ENCODE measurements at places on chromosomes 1 and 21. TPM values are rescaled to one million over a fixed set of nuclear protein-coding genes. Genes with fewer than 3 reads are reported as not detected.

Gene TRPM2
- 7.8 TPM for total RNA-seq

Gene BPNT1
- total RNA-seq = 18.1 TPM

Gene AMY1C
- total RNA-seq = not detected

Gene CRYBG2
- total RNA-seq = 0.90 TPM

Gene LIN28A
- not detected for total RNA-seq

Gene ADAMTS5
- not detected for total RNA-seq

Gene PKN2
- 10.1 TPM for total RNA-seq

Data from A549 treated with ZK216348 at 1 μM for 4 hours (cell line).